ENCODE measurements at places on chromosomes 7 and 10.

DNA sequence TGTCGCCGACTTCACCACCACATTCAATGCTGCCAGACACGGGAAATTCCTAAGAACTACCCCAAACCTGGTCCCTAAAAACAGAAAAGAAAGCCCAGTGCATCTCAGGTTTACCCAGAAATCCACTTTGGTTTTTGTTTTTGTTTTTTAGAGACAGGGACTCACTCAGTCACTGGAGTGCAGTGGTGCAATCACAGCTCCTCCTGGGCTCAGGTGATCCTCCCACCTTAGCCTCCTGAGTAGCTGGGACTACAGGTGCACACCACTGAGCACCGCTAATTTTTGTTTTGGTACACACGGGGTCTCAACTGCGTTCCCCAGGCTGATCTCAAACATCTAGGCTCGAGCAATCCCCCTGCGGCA lies 22.8 kb downstream of the MAD1L1 start:
- no peak for DNase-seq

GRCh38 chr7:150735596-150736358 lies 1.4 kb upstream of the GIMAP5 start:
- no peak for DNase-seq

DNA sequence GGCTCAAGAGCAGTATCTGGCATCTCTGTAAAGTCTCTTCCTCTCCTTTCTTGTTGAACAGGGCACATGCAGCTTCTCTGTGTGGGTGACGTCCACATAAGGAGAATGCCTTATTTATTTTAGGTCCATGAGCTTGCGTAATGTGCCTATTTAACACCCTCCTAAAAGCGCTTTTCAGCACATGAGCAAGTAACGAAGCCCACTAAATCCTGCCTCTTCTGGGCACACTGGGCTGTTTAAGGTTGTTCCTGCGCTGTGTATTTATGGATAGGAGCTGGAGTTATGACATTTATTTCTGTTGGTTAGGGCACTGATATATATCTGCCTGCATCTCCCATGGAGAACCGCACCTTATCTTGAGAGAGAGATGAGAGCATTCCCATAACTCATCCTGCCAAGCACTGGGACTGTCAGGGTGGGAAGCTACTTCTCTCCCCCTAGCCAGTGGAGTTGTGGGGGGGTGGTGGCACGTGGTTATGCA lies 76.1 kb downstream of the LRRC4 start:
- DNase-seq = no peak

- DNase-seq = no peak
Measured at GRCh38 chr10:21954690-21955089, 48.8 kb downstream of the DNAJC1 start.

GRCh38 chr10:97328646-97329453 lies 5.7 kb downstream of the FRAT2 start:
- no peak for DNase-seq

- no peak for DNase-seq
Measured at GRCh38 chr7:6121141-6121540, 90.0 kb downstream of the ANKRD61 start.

GRCh38 chr7:41466760-41467384 lies 236.0 kb downstream of the INHBA start:
- DNase-seq = no peak

- no peak for DNase-seq
Measured at GRCh38 chr7:23373151-23374004, 74.2 kb downstream of the MALSU1 start.

DNA sequence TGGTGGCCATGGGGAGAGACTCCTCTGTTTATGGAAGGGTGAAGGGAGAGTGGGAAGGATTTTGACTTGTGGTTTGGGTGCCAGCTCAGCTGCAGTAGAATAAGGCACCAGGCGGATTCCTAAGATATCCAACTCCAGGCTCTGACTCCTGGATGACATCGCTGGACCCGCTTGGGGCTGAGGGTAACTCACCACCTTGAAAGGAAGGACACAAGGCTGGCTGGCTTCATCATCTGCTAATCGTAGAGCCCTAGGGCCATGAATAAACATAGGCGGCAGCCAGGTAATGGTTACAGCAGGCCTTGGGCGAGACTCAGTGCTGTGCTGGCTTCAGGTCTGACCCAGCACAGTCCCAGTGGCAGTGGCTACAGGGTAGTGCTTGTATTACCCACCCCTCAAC lies 16.7 kb upstream of the LIPK start:
- no peak for DNase-seq

- peak; percentile 83 for DNase-seq
Measured at GRCh38 chr10:72186258-72186981, 29.4 kb upstream of the ANAPC16 start.

DNA sequence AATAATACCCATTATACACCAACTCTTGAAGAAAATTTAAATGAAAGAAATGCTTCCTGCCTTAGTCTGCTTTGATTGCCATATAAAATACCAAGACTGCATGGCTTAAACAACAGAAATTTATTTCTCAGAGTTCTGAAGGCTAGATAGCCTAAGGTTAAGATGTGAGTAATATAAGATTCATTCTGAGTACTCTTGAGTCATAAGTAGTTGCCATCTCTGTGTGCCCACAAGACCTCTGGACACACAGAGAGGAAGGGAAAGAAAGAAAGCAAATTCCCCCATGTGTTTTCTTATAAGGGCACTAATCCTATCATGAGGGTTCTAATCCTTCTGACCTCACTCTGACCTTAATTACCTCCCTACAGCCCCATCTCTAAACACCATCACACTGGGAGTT lies 201.2 kb downstream of the PTN start:
- DNase-seq = no peak

DNA sequence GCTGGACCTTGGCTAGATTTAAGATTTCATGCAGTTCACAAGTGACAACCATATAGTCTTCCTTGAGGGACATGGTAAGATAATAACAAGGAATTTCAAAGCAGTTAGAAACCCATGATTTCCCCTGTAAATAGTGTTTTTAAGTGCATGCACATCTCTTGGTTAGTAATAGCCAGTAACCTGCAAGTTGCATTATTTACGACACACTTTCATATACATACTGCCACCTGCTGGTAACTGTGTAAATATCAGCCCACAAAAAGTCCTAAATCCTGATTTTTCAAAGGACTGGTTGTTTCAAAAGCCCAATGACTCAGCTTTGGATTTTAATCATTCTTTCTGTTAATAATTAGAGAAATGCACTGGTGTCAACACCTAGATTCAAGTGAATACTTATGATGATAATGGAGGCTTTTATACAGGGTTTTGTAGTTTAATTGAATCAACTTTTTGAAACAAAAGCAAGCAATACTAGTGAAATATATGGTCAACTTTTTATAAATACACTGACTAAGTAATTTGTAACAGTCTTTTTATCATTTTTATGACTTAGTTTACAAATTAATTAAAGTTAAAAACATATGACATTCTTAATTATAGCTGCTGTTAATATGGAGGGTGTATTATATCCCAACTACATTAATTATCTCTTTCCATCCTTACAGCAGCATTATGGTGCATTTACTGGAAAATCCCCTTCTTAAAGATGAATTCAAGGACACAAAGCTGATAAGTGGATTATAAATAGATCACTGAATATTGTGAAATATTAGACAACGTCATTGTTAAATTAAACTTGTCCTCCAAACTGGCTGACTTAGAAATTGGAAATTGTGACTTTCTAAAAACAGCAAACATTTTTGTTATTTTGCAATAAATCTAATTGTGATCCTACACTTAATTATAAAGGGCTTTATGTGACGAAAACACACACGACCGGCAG lies 367.7 kb upstream of the SEMA3D start:
- peak; percentile 73 for DNase-seq

DNA sequence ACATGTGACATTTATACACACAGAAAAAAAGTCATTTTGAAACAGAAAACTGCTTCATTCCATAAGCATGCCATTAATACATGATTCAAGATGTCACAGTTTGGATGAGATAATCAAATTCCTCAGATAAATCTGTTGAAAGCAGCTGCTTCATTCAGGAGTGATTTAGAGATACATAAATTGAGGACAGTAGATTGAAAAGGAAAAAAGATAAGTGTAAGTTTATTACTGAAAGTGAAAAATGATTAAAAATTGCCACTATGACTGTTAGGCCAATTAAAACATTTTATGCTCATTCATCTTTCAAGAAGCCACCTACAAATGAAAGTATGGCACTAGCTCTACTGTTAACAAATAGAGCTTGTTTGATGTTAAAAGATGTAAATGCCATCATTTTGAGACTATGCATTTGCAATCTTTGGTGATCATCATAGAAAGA lies 136.9 kb upstream of the CDK6 start:
- DNase-seq = no peak

GRCh38 chr7:141944811-141945210 lies 2.0 kb downstream of the CLEC5A start:
- DNase-seq = no peak

DNA sequence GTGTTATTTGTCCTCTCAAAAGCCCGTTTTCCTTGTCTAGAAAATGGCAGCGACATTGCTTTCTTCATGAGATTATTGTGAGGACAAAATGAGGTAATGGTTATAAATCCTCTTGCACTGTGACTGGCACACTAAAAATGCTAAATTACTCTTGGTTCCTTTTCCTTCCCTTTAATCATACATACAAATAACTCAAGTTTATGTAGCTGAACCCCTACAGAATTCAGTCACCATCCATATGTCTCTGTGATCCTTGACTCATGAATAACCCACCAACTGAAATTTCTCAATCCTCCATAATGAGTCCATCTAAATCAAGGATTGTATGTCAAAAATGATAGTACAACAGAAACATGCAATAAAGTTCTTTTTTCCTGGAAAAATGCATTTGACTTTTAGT lies 71.3 kb upstream of the VWC2 start:
- no peak for DNase-seq

- peak; percentile 19 for DNase-seq
Measured at GRCh38 chr10:14302035-14302434, 28.7 kb downstream of the FRMD4A start.

DNA sequence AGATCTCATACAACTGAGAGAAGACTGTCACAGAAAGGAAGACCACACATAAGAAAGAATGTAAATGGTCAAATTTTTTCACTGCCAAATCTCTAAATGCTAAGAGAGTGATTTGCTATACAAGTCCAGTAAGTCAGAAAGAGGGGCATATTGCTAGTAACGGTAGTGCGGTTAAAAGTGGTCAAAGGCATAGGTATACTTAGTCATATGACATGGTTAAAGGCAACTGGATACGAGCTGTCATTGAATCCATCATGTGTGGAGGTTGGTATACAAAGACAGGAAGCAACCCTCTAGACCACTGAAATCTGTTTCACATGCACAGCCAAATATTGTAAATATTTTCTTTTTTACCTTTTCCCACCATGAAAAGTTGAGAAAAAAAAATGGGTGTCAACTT lies 4.8 kb downstream of the INHBA start:
- no peak for DNase-seq

GRCh38 chr7:100222445-100223132 lies 2.8 kb downstream of the PVRIG start:
- DNase-seq = no peak

DNA sequence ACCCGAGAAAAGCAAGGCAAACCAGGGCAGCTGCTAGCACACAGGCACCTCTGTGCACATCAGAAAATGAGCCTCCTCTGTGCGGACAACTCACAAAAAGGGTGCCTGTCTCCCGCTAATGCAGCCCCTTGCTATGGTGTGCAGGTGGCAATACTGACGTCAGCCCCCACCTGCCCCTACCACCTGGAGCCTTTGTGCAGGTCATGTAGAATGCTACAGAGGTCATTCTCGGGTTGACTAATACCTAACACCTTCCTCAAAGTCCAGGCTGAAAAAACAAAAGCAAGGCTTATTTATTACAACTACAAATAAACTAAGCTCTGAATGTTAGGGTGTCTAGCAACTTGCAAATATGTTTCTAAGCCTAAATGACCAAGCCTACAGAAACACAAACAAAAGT lies 13.9 kb downstream of the PIP4K2A start:
- no peak for DNase-seq

DNA sequence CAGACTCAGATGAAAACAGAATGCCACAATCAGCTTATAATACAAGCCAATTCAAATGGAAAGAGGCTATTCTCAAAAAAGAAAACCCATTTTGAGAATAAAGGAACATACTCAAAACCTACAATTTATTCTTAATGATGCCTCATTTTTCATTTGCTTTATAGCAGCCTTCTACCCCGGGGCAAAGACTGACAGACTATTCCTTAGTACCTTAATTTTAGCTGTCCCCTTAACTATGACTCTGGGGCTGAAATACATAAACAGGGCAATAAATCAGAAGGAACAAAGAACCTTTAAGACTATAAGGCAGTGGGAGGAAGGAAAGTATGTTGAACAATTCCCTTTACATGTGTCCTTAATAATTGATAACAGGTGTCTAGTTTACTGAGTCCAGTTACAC lies 76.8 kb downstream of the TMEM106B start:
- DNase-seq = peak; percentile 18

DNA sequence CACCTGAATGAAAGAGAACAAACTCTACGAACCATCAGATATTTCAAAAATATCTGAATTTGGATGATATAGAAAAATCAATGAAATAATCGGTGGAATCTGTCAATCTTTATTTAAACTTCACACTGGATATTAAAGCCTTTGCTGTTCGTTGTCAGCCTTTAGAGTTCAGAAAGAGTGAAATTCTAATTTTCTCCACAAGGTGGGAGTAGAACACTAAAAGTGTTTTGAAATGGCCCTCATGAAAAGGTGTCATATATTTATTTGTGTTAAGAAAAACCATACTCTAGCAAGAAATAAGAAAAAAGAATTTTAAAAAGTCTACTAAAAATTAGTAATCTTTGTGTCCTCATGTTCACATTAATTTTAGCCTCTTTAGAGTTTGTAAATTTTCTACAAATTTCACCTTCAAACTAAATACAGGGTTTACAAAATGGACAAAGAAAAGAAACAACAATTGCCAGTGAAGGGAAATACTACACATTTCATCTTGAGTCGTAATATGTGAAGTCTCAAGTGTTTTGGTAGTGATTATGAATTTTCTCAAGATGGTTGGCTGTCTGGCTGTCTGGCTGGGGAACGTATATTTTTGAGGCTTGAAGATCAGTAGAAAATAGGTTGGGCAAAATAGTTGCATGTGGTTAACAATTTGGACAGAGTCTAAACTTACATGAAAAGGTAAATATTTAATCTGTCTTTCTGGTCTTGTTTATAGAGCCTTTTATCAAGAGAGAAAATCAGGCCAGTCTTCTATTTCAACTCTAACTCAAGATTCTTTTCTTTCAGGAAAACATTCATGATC lies 43.7 kb downstream of the DNAJB9 start:
- peak; percentile 9 for DNase-seq

DNA sequence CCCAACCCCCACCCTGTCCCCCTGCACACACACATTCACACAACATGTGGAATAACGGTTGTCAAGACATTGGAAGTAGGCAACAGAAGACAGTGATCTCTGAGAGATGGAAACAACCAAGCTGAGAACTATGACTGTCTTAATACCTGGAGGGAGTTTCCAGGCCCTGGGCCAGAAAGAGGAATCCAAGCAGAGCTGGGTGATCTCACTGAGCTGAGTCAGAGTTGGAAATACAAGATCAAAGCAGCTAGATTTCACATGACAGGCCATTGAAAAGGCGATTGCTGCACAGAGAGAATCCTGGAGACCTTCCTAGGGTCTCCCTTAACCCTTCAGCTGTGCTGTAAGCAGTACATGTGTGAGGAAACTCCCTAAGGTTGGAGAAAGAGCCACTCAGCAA lies 165.8 kb upstream of the PRSS1 start:
- peak; percentile 70 for DNase-seq

Data from fibroblast of gingiva (primary cell).